ELF-1 (cell line): ENCODE measurements at places on chromosomes 1 and 21.

DNA sequence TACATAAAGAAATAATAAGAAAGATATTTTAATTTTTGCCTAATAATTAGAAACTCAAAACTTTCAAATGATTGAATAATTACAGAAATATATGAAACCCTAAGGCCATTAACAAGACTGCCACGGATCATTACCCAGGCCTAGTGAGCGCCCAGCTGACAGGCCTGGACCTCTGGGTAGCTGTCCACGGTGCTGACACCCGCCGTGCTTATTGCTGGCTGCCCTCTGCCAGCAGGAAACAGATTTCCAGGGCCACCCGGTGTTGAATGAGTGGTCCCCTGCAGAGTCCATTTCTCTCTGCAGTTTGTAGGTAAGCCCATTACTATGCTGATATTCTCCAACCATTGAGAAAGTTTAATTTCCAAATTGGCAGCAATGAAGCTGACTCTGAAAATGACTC, 254.4 kb upstream of the GJB5 start:
- DNase-seq: peak; percentile 39

- DNase-seq: no peak
Observed at GRCh38 chr1:99964806-99965205, 5.0 kb upstream of the SLC35A3 start.

- DNase-seq: no peak
Observed at GRCh38 chr21:21921410-21922232, 923.4 kb downstream of the NCAM2 start.

DNA sequence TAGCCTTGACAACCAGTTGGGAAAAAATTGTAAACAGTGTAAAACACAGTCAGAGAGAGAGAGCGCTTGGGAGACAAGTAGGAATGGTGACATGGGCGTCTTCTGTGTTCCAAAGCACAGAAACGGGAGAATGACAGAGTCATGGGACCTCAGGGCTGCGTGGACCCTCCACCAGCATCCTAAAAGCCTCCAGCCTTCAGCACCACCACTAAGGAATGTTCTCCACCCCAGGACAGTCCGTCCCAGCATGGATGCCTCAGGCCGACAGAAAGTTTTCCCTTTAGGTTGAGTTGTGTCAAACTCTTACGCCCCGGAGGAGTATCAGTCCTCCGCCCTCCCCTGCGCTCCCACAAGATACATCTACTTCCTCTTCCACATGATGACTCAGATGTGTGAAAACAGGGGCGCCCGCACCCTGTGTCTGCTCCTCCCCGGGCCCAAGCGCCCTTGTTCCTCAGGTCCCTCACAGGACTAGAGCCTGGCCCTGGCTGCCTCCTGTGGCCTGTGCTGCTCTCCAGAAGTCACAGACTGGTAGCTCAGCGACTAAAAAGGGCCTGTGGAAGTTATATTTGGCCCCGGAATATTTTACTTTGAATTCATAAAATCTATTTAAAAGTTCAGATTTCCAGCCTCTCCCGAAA, 63.9 kb upstream of the EFHD2 start:
- DNase-seq: peak; percentile 31

DNA sequence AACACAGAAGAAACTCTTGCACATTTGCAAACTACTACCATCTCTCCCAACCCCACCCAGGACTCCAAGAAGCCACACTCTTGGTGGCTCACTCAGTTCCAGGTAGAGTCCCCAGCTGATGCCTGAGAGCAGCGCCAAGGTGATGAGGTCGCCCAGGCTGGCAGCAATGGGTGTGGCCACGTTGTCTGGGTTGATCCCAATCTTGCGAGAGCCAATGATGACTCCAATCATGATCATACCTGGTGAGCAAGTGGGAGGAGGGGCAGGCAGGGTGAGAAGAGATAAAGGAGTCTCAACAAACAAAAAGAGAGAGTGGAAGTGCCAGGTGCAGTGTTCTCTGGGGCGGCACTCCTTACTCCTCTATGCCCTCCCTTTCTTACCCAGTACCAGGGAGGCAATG, 14.4 kb downstream of the SLC41A1 start:
- DNase-seq: no peak

- no peak for DNase-seq
Observed at GRCh38 chr1:17080880-17081279, 27.0 kb upstream of the SDHB start.

DNA sequence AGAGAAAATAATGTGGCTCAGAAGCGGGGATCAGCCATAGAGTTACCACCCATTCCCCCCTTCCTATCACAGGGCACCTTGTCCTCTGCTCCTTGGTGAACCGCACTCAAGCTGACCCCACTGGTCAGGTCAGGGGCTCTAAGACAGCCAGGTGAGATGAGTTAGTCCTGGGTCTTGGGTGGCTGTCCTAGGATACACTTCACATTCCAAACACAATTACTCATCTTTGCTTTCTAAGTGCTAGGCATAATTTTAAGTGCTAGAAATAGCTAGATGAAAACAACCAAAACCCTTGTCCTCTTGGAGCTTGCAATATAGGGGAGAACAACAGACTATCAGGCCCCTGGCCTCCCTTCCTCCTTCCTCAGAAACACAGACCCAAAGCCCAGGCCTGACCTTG, 7.8 kb upstream of the MUTYH start:
- DNase-seq: no peak

DNA sequence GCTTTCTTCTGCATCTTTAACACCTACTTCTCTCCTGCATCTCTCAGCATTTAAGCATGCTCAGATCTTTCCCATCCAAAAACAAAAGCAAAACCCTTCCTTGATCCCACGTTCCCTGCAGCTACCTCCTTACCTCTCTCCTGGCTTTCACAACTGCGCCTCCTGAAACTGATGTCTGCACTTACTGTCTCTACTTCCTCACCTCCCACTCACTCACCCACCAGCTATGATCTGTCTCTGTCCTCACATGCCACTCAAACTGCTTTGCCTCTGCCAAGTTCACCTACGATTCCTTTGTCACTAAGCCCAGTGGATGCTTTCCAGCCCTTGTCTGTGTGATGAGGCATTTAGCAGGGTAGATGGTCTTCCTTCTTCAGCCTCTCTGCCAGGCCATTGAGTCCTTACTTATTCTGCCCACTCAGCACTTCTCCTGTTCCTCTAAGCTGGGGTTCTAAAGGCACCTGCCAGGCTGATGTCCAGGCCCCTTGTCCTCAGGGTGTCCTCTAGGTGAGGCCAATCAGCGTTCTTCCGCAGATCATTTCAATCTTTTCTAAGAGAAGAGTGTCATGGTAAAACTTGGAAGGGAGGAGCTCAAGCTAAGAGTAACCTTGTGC, 10.0 kb upstream of the GJB3 start:
- no peak for DNase-seq

DNA sequence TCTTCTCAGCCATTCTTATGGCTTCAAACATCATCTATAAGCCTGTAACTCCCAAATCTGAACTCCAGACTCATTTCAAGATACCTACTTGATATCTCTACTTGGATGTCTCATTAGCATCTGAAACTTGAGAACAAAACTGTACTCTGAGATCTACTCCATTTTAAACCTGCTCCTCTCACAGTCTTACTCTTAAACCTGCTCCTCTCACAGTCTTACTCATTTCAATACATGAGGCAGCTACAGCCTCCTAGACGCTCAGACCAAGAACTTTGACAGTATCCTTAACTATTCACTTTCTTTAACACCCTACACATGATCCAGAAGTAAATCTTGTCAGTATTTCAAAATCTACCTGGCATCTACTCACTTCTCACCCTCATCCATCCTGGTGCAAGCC, 54.3 kb downstream of the NBPF6 start:
- no peak for DNase-seq

GRCh38 chr1:169867012-169867675, 26.6 kb downstream of the SCYL3 start:
- DNase-seq: no peak

GRCh38 chr1:14590411-14591180, 7.9 kb upstream of the KAZN start:
- DNase-seq: peak; percentile 65

- no peak for DNase-seq
Observed at GRCh38 chr1:197961449-197961848, 44.3 kb downstream of the LHX9 start.

DNA sequence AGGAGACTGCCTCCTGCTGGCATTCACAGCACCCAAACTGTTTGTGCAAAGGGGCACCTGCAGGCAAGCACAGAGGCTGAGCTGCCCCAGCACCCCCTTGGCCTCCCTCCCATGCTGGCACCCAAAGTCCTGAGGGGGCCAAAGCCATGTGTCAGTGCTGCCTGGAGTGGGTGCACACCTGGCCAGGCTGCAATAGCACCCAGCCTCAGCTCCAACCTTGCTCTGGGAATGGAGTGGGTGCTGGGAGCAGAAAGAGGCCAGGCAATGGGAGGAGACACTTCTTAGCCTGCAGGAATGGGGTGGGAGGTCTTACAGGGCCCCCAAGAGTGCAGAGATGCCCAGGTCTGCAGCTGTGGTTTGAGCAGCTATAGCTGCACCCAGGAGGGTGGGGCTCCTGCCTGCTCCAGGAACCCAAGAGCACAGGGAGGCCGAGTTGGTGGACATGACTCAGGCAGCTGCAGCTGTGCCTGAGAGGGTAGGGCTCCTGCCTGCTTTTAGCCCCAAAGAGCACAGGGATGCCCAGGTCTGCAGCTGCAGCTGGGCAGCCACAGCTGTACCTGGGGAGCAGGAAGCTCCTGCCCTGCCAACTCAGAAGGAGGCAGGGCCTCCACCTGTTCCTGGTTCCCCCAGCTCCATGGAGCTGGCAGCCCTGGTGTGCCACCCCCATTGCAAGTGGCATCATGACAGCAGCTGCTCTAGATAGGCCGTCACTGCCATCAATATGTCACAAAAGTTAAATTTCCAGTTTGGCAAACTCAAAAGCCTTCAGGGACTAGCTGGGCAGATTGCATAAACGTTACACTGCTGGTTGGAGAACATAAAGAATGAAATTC, 5.3 kb upstream of the CHD1L start:
- no peak for DNase-seq

DNA sequence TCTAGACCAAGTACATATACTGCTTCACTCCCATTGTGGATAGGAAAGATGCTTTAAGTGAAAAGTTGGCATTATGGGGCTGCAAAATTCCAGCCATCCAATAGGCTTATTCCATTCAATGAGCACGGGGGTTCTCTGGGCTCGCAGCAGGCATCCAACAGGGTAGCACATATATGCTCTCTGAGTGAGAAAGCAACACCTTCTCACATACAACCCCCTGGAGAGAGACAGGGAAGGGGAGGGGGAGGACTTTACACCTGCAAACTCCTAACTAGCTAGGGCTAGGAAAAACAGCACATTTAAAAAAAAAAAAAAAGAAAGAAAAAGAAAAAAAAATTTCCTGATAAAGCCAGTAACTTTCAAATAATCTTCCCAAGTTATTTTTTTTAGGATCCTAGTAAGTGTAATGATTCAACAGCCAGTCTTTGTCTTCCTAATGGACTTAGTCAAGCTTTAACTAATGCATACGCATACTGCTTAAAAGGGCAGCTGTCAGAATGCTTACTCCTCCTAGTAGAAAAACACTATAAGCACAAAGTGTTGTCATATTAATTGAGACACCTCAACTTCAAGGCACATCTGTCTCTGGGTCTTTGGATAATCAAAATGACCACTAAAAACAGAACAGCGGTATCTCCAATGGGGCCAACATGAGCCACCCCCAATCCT, 18.7 kb downstream of the PSMB2 start:
- no peak for DNase-seq

- DNase-seq: no peak
Observed at GRCh38 chr1:157955857-157956256, 37.6 kb upstream of the KIRREL1 start.

GRCh38 chr1:93447481-93448291, at the start of gene FNBP1L:
Gene FNBP1L, plus strand, starts transcription at chr1:93448118. Its CDS starts 164 bp downstream, at chr1:93448282.
- DNase-seq: peak; percentile 78

GRCh38 chr21:37043818-37044217, 29.1 kb downstream of the PIGP start:
- DNase-seq: no peak

DNA sequence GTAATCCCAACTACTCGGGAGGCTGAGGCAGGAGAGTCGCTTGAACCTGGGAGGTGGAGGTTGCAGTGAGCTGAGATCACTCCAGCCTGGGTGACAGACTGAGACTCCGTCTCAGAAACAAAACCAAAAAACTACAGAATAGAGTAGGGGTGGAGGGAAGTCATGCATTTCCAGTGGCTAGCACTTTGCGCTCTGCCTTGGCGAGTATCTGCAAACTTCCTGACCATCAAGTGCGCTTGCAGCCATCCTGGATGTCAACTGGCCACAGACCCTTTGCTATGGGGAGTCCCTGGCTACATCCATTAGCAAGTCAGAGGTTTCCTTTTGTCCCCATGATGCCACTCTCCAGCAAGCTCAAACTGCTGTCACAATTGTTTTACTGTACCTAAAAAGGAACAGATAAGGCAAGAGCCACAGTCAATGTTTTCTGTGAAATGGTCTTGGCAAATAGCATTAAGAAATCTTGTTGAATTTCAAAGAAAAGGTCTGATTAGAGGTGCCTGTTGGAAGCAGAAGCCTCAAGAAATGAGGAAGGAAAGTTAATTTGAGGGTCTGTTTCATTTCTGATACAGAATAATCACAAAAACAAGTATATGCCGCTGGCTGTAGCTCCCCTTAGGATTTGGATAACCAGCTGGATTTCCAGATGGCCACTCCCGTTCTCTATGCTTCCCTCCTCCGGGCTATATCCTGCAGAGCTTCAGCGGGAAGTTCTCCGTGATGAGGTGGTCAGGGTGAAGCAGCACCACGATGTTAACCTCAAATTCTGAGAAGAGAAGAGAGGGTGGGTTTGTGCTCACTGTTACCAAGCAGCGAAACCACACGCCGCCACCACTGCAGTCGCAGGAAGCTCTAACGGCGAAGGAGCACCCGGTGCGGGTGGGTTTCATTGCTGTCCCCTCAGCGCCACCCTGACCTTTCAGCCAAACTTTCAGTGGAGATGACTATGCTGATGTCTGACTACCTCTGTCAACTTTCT, 42.0 kb downstream of the VPS26C start:
- no peak for DNase-seq

DNA sequence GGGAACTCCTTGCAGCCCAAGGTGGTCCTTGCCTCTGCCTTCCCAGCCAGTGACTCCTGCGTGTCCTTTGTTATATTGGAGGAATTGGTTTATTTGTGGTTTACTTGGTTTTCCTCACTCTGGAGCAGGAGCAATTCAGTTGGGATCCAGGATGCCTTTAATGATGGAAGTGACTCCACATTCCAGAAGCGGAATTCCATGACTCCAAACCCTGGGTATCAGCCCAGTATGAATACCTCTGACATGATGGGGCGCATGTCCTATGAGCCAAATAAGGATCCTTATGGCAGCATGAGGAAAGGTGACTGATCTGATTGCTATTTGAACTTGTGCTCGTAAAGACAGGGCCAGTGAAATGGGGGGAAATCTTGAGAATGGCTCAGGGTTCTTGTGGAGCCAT, 15.1 kb upstream of the PIGV start:
- DNase-seq: no peak

GRCh38 chr1:244406337-244406736, 45.4 kb downstream of the ADSS2 start:
- no peak for DNase-seq

- no peak for DNase-seq
Observed at GRCh38 chr1:147613506-147613905, 56.8 kb downstream of the ACP6 start.

DNA sequence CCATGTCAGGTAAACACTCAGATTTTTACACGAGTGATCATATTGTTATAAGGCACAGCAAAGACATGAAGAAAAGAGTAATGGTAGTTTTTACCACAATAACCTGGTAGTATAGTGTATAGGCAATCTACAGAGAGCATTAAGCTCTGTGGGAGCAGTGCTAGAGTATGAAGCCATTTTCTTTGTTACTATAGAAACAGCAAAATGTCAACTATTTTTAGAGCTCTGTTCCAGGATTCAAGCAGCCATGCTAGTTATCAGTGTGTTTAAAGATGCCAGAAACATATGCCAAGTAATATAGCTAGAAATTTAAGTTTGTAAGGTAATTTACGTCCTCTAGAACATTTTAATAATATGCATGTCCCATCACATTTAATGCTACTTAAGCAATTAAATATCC, 77.6 kb upstream of the RGS18 start:
- no peak for DNase-seq
